ENCODE measurements at places on chromosomes 5 and 9.

DNA sequence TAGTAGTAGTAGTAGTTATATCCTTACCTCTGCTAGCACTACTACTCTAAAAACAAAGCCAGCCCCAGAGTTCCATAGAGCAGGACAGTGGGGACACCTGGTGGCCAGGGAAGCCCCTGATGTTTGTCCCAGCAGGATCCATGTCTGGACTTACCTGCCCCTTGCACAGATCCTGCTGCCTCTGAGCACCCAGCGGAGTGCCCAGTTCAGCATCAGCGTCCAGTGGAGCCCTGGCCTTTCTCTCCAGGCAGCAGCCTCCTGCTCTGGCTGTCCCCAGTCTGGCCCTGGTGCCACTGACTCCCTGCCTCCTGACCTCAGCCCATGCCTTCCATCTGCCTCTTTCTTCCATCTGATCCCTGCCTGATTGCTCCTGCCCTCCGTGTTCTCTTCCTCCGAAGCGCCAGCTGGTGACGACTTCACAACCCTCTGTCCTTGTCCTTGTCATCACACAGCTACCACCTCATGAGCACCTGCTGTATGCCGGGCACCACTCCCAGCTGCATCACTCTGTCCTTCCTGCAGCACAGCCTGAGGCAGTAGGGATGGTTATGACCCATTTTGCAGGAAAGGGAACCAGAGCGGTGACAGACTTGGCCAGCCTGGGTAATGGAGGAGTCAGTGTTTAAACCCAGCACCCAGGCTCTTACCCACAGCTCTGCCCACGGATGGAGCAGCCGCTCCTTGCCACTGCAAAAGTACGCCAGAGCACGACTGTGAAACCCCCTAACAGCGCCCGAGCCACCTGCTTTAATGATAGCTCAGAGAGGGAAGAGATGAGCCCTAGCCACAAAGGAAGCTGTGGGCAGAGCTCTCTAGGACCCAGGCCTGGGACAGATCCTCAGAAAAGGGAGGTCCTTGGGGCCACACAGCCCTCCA, 11.5 kb downstream of the SARDH start:
- DNase-seq: peak; percentile 56

- DNase-seq: no peak
Observed at GRCh38 chr9:27485158-27485557, 38.9 kb upstream of the IFNK start.

- no peak for DNase-seq
Observed at GRCh38 chr5:146427619-146427997, 19.5 kb upstream of the TCERG1 start.

GRCh38 chr5:110544603-110545002, 181.9 kb downstream of the TMEM232 start:
- no peak for DNase-seq

GRCh38 chr9:125355601-125356000, 94.0 kb downstream of the GAPVD1 start:
- DNase-seq: no peak
